ENCODE measurements at places on chromosomes 3 and 15.

DNA sequence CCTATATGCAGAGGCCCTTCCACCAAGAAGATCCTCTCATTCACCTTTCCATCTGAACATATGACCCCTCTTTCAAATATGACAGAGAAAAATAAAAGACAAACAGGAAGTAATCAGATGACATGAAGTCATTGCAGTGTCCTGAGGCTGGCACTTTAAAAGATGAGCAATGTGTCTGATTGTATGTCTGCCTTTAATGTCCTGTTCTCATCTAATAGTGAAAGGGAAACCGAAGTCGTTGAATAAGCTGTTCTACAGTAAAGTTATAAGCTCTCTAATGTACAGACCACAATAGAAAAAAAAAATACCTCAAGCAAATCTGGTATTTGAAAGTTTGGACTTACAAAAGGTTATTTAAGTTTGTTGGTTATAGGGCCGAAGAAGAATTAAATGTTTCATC is 243.0 kb downstream of the CLSTN2 start:
- no peak for DNase-seq

GRCh38 chr3:140421884-140422283 is 256.0 kb upstream of the TRIM42 start:
- no peak for DNase-seq

DNA sequence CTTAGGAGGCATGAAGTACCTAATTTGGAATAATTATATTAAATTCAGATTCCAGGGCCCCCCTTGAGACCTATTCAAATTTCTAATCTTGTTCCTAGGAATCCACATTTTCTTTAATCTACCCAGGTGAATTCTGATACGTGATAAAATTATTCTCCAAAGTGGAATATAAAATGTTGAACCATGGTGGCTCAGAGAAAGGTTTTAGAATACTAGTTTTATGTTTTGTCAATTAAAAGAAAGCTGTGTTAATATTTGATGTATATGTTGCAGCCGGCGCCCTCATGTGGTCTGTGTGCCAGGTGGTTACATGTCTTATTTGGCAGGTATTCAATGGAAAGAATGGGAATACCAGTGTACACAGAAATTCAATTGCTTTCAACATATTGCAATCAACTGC is 321.8 kb downstream of the FEZF2 start:
- DNase-seq = no peak

DNA sequence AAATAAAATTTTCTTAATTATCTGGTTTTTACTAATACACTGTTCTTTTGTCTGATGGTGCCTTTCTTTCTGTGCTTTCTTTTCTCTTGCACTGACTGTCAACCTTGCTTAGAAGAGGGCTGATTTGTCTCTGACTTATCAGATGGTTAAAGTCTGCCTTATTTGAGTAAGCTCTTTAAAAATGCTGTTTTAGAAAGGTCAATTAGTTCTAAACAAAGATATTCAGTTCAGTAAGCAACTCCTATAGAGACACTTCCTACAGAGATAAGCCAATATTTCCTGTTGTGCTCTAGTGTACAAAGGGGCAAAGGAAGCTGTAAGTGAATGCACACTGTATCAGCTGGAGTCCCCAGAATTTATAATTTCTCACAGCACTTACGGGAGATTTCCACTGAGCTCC is 153.4 kb upstream of the TSPAN3 start:
- no peak for DNase-seq

- DNase-seq = no peak
These were observed 29.7 kb downstream of the SEMA7A start for GRCh38 chr15:74403991-74404563.

DNA sequence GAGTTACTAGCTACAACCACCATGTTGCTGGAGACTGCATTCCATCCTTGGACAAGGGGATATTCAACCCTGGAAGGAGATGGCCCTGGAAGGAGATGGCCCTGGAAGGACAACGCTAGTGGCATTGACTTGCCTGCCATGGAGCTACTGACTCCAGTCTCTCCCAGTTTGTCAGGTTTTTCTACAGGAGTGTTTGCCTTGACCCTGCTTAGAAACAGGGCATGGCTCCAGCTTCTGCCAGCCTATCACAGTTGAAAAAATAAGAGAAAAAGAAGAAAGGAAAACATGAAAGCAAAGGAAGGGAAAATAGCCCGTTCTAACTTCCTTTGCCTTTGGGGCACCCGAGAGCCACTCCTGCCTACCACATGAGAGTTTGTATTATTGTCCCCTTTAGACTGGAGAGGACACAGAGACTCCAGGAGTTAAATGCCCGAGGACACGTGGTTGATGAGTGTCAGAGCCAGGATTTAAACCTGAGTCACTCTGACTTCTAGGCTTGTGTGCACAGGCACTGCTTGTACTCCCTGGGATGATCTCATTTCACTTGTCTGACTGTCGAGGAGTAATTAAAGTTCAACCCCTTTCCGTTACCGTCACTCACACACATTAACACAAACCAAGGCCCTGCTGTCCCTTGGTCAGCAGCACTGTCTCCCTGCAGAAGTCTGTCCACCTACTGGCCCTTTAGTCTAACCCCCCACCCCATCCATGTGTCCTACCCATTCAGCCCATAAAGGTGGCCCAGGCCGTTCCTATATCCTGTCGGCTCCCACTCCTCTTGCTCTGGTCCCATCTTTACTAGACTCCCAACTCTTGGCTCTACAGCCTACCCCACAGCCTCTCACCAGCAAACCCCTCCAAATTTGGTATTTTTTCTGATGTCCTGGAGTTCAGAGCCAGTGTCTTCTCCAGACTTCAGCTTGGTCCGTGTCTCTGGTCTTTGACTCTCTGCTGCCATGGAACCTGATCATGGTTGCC is 46.1 kb downstream of the C2CD4A start:
- no peak for DNase-seq

GRCh38 chr15:24696842-24697241 is 21.3 kb downstream of the NPAP1 start:
- DNase-seq = no peak

- DNase-seq = no peak
These were observed 35.8 kb downstream of the RBM15B start for GRCh38 chr3:51426921-51427320.

GRCh38 chr3:63986146-63986545 is 37.1 kb downstream of the PSMD6 start:
- DNase-seq = no peak

- no peak for DNase-seq
These were observed 190.6 kb upstream of the ADAMTS9 start for GRCh38 chr3:64878362-64878761.

DNA sequence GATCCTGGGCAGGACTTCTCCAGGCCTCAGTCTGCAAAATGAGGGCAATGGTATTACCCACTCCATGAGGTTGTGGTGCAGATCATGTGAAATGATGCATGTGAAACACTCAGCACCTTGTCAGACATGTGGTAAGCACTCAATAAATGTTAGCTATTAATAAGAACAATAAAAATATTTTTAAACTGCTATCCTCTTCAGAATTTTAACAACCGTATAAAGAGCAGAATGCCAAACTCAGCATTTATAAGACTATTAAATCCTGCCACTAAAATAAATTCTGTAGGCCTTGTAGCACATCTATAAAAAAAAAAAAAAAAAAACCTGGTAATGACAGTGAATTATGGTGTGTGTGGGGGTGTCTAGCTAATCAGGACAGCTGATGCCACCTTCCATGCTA is 213.9 kb upstream of the UMPS start:
- DNase-seq = no peak

- no peak for DNase-seq
These were observed 315.7 kb upstream of the GADL1 start for GRCh38 chr3:31210068-31210645.

DNA sequence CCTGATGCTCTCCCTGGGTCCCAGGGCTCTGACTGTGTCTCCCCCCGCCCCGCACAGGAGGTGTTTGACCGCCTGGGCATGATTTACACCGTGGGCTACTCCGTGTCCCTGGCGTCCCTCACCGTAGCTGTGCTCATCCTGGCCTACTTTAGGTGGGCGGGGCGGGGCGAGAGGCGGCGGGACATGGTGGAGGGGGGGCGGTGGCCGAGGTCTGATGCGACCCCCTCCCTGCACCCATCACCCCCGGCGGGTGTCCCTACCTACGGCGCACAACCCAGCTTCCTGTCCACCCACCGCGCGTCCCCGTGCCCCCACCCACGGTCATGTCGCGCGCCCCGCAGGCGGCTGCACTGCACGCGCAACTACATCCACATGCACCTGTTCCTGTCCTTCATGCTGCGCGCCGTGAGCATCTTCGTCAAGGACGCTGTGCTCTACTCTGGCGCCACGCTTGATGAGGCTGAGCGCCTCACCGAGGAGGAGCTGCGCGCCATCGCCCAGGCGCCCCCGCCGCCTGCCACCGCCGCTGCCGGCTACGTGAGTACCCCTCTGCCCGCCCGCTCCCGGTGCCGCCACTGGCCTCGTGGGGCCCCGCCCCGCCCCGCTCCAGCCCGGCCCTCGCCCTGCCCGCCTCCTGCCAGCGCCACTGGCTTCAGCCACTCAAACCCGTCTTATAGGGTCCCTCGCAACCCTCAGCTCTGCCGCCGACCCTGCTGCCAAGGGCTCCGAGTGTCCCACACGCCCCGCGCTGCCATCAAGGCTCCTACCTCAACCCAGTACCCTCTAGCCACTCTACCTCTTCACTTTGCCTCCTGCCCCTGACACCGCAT is 21.0 kb downstream of the PTH1R start:
- no peak for DNase-seq
